Lung (tissue), 17 donors: ENCODE measurements at places on chromosomes 4 and X. TPM values are rescaled to one million over a fixed set of nuclear protein-coding genes. Genes with fewer than 3 reads are reported as not detected.

GRCh38 chr4:110808351-110808878 is 185.5 kb upstream of the PITX2 start:
- DNase-seq: peak; percentile 15

DNA sequence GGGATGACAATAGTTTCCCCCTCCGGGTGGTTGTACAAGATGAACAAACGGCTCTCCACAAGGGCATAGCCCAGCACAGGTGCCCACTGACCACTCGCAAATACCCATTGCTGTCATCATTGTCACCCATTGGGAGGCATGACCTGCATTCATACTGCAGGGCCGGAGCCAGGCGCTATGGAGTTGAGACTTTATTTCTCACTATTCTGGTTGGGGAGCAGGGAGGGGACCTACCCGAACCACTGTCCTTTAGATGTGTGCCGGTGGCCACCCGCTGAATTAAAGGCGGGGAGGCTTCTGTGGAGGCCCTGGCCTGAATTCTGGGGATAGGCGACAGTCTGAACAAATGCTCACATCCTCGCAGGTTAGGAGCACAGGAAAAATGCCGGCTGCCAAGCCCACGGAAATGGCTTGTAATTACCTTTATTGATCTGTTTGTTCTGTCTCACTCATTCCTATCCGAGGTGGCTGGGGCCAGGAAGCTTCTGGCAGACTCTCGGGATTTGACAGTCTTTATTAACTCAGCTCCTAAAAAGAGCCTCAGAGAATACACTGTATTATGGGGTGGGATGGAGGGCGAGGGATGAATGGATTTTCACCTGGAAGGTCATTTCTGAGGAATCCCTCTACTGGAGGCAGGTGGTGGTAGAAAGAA is 125.1 kb upstream of the PSAPL1 start:
- no peak for DNase-seq

GRCh38 chr4:6348408-6348807 is 78.8 kb downstream of the WFS1 start:
- no peak for DNase-seq

Gene SSX2B
- not detected for polyA plus RNA-seq
